Activated CD4-positive, alpha-beta memory T cell treated with anti-CD3 and anti-CD28 coated beads, Interleukin-2, amount 10 ng/mL, durations not matched to agents 7 days and 5 days (primary cell): ENCODE measurements at places on chromosomes 5 and 9. TPM values are rescaled to one million over a fixed set of nuclear protein-coding genes. Genes with fewer than 3 reads are reported as not detected.

- DNase-seq, result peak; percentile 34
Measured at GRCh38 chr5:124583469-124584350, 162.7 kb downstream of the ZNF608 start.

- DNase-seq, result no peak
Measured at GRCh38 chr5:181119105-181119504, 11.9 kb downstream of the OR2V1 start.

PRRX2 gene
- not detected for total RNA-seq

ENHO gene
- total RNA-seq, result not detected

MYMK gene
- not detected for total RNA-seq

GRCh38 chr5:169628892-169629291 is 8.2 kb upstream of the DOCK2 start:
- DNase-seq, result no peak

GRCh38 chr5:4880304-4880741 is 259.8 kb upstream of the ADAMTS16 start:
- no peak for DNase-seq

- DNase-seq, result no peak
Measured at GRCh38 chr9:113741886-113742854, 133.9 kb upstream of the ZNF618 start.

GRCh38 chr5:68480335-68480940 is 264.9 kb downstream of the PIK3R1 start:
- DNase-seq, result no peak

LRRC19 gene
- not detected for total RNA-seq

- no peak for DNase-seq
Measured at GRCh38 chr5:128144491-128144890, 60.9 kb downstream of the SLC12A2 start.

IFNK gene
- not detected for total RNA-seq

GRCh38 chr9:124046189-124046588 is 34.6 kb downstream of the LHX2 start:
- no peak for DNase-seq

TNFSF8 gene
- 34.8 TPM for total RNA-seq

DNA sequence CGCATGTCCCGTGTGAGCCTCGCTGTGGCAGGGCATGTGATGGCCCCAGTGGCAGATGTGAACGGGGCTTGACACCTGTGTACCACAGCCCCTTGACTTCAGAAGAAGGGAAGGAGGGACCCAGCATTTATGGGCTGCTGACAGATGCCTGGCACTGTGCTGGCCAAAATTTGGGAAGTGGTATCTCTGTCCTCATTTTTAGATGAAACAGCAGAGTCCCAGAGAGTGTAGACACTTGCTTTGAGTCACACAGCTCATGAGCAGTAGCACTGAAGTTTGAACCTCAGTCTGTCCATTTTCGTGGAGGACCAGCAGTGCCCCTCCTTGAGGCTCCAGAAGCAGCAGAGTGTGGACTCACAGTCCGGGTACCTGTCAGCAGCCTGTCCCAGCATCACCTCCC is 16.5 kb downstream of the NEK6 start:
- DNase-seq, result no peak

DNA sequence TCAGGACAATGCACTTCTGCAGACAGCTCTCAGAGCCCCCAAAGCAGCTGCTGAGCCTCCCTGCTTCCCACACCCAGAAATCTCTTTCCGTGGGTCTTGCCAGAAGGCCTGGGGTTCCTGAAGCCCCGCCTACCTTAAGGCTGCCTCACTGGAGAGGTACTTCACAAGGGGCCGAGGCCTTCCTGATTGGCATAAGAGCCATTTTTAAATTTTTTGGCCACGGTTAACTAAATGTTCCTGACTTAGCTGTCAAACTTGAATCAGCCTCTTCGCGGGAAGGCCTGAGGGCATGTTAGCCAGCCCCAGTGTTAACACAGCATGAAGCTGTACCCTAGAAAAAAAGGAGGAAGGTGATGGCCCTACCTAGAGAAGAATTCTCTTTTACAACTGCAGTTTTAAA is 20.7 kb upstream of the EPB41L4B start:
- no peak for DNase-seq

DNA sequence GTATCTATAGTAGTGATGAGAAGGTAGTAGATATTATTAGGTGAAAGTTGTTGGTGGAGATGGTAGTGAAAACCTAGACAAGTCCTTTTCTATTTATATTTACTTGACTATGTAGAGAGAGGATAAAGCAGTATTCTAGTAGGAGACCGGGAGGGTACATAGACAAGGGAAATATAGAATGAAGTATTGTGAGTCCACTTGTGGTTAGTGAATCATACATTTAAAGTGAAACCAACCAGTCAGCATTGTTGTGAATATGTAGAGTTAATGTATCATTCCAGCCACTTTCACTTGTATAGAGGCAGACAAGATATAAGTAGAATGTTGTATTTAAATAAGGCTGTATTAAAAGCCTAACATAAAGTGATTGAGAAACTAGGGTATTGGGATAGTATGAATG is 1711.3 kb upstream of the ACO1 start:
- DNase-seq, result no peak

COL23A1 gene
- 0.18 TPM for total RNA-seq

PDGFRB gene
- 7.2 TPM for total RNA-seq

SHISAL2B gene
- total RNA-seq, result not detected

DNA sequence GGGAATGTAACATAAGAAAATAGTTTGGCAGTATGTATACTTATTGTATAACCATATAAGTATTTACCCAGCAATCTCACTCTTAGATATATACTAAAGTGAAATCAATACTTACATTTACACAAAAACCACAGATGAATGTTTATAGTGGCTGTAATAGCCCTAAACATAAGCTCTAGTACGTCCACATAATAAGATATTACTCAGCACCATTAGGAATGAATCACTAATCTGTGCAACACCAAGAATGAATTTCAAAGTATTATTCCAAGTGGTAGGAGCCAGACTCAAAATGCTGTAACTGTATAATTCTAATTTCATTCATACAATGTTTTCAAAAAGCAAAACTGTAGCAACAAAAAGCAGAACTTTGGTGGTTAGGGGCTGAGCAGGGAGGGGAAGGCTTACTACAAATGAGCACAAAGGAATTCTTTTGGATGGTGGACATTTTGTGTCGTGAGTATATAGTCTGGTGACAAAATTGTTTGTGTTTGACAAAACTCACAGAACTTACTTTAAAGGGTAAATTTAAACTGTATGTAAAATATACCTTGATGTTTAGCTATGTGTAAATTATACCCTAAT is 11.9 kb upstream of the C5orf46 start:
- no peak for DNase-seq

POMT1 gene
- total RNA-seq, result 53.8 TPM

GRCh38 chr5:91224456-91224855 is 158.7 kb downstream of the ARRDC3 start:
- DNase-seq, result no peak

GRCh38 chr5:81724571-81724970 is 26.3 kb downstream of the SSBP2 start:
- DNase-seq, result no peak

GRCh38 chr9:93826905-93827544 is 128.1 kb downstream of the BARX1 start:
- no peak for DNase-seq

GRCh38 chr9:76798527-76798926 is 34.3 kb downstream of the PCA3 start:
- DNase-seq, result no peak

TMEM174 gene
- total RNA-seq, result not detected

DNA sequence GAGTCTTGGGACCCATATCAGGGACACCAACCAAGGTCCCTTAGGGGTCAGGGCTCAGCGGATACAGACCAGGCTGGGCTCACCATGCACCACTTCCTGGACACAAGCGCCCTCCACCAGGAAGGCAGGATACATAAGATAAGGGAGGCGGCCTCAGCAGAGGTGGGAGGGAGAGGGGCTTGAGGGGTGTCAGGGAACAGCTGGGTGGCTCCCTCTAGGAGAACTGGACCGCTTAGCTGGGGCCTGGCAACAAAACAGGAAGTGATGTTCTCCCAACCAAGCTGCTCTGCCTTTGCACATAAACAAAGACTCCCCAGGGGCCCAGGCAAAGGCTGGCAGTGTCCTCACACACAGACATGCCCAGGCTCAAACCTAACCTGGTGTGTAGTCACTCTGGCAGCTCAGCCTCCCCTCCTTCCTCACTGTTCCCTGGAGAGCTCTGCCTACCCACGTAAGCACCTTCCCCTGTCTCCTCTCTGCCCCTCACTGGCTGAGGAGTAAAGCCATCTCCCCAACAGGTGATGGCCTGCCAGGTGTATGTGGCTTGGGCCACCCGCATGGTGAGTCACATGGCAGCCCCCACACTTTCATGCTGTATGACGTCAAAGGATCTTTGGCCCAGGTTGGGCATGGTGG is 5.8 kb upstream of the BICD2 start:
- DNase-seq, result no peak

GRCh38 chr5:122701640-122702523 is 73.0 kb upstream of the SNX2 start:
- DNase-seq, result no peak

SPINK4 gene
- not detected for total RNA-seq
